Stomach (tissue), 19 donors: ENCODE measurements at places on chromosomes 1 and 21.

GRCh38 chr21:25329227-25329825 lies 278.0 kb downstream of the MRPL39 start:
- DNase-seq = peak; percentile 57

- peak; percentile 40 for DNase-seq
Measured at GRCh38 chr1:18481921-18482701, 1.4 kb downstream of the KLHDC7A start.

GRCh38 chr1:41874151-41874719 lies 44.5 kb downstream of the HIVEP3 start:
- no peak for DNase-seq

- no peak for DNase-seq
Measured at GRCh38 chr1:226982451-226983177, 42.5 kb downstream of the COQ8A start.

GRCh38 chr1:218353656-218354055 lies 8.5 kb downstream of the TGFB2 start:
- no peak for DNase-seq
